Esophagus muscularis mucosa (tissue), 4 donors: ENCODE measurements at places on chromosomes 3 and 15. TPM values are rescaled to one million over a fixed set of nuclear protein-coding genes. Genes with fewer than 3 reads are reported as not detected.

The PIGZ gene
- total RNA-seq = 14.9 TPM

The STT3B gene
- 58.8 TPM for total RNA-seq

The CCR2 gene
- 0.46 TPM for total RNA-seq

The RLBP1 gene
- 0.50 TPM for total RNA-seq

The CD96 gene
- total RNA-seq = 0.42 TPM

The CELSR3 gene
- total RNA-seq = 0.84 TPM

The ANKUB1 gene
- total RNA-seq = not detected

The DAZL gene
- not detected for total RNA-seq

The PRRT3 gene
- 2.3 TPM for total RNA-seq

The CLEC3B gene
- 47.1 TPM for total RNA-seq

The ATP8B4 gene
- total RNA-seq = 2.9 TPM

- DNase-seq = no peak
- no peaks in the 10 kb centered on the region for H3K4me1 ChIP-seq
- peaks cover 76% of the 10 kb centered on the region for H3K36me3 ChIP-seq
- no peaks in the 10 kb centered on the region for H3K27me3 ChIP-seq
These were observed 23.8 kb upstream of the TM2D3 start for GRCh38 chr15:101675796-101676582.

DNA sequence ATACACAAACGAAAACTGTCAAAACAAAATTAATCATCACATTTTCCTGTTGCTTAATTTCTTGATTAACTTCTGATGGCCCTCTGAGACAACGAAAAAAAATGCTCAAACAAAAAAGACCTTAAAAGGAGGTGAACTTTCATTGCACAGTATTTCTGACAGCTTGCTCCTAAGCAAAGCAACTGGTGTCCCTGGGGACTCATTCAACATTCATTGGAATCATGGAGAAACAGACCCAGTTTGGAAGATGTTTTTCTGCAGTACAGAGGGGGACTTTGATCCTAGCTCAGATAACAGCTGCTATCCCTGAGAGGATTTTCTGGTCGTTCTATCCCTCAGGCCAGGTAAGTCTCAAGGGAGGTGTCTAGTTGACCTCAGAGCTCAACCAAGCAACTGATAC is 378.7 kb upstream of the ATP11B start:
- no peak for DNase-seq
- H3K27me3 ChIP-seq = no peaks in the 10 kb centered on the region
- no peaks in the 10 kb centered on the region for H3K4me1 ChIP-seq
- no peak overlapping the region for H3K4me3 ChIP-seq

DNA sequence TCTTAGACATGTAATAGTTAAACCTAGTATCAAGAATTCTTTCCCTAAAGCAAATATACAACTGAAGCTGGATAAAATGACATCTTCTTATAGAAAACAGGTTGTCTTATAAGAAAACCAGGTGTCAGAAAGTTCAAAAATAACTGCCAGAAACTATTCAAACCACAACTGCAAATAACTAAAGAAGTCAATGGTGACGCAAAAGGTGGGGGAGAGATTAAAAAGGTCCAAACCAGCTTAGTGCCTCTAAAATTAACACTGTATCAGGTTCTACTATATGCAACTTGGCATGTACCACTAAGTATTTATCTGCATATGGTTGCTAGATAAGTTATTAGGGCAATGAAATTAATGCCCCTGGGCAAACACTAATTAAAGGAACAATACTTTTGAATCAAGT is 136.8 kb downstream of the TBL1XR1 start:
- no peak overlapping the region for H3K4me3 ChIP-seq
- no peak for DNase-seq
- H3K27ac ChIP-seq = no peak overlapping the region
- peaks cover 51% of the 10 kb centered on the region for H3K4me1 ChIP-seq
- H3K36me3 ChIP-seq = no peaks in the 10 kb centered on the region
- no peaks in the 10 kb centered on the region for H3K27me3 ChIP-seq

DNA sequence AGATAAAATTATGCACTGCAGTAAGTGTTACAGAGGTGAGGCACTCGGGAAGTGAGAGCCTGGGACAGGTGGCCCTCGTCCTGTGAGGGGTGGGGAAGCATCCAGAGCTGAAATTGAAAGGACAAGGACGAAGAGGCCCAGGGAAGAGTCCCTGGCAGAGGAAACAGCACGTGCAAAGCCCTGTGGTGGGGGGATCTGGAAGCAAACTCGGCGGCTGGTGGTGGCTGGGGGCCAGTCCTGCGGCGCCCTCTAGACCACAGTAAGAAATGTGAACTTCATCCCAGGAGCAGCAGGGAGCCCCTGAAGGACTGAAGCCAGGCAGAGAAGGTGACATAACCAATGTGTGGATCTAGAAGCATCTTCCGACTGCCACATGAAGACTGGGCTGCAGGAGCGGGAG is 42.8 kb downstream of the GRIP2 start:
- H3K4me1 ChIP-seq = no peaks in the 10 kb centered on the region
- H3K36me3 ChIP-seq = peaks cover 8% of the 10 kb centered on the region

GRCh38 chr15:26661748-26662147 is 111.1 kb downstream of the GABRB3 start:
- H3K27me3 ChIP-seq = no peaks in the 10 kb centered on the region
- no peak overlapping the region for H3K4me3 ChIP-seq
- no peaks in the 10 kb centered on the region for H3K36me3 ChIP-seq
- H3K4me1 ChIP-seq = peaks cover 14% of the 10 kb centered on the region

- H3K27ac ChIP-seq = no peak overlapping the region
- peaks cover 56% of the 10 kb centered on the region for H3K4me1 ChIP-seq
- H3K27me3 ChIP-seq = no peaks in the 10 kb centered on the region
- H3K4me3 ChIP-seq = no peak overlapping the region
These were observed 68.0 kb downstream of the FBN1 start for GRCh38 chr15:48577469-48577868.

DNA sequence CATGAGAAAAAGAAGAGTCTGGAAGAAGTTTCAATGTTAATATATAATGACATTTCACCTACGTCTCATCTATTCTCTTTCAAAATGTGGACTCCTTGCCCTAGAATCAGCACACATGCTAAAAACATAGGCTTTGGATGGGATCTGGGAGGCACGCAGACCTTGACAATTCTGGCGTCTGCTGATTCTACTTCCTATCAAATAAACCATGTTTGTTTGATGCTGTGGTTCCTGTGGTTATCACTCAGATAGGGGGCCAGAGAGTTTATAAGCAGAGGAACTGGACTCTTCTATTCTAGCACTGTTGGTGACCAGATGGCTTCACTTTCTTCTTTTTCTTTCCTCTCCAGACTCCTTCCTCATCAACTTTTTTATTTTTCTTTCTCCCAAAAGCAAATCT is 336.8 kb downstream of the DIPK2A start:
- H3K4me3 ChIP-seq = no peak overlapping the region
- H3K27ac ChIP-seq = no peak overlapping the region
- H3K36me3 ChIP-seq = no peaks in the 10 kb centered on the region
- no peak for DNase-seq
- no peaks in the 10 kb centered on the region for H3K4me1 ChIP-seq

GRCh38 chr15:77335298-77335697 is 84.6 kb downstream of the PEAK1 start:
- H3K4me1 ChIP-seq = peaks cover 17% of the 10 kb centered on the region
- DNase-seq = no peak
- H3K36me3 ChIP-seq = no peaks in the 10 kb centered on the region
- H3K27ac ChIP-seq = no peak overlapping the region

- peak overlapping the region; percentile 87 for H3K4me3 ChIP-seq
- H3K27ac ChIP-seq = peak overlapping the region; percentile 88
- no peaks in the 10 kb centered on the region for H3K36me3 ChIP-seq
- DNase-seq = no peak
These were observed 1.2 kb downstream of the CSNK1G1 start for GRCh38 chr15:64354688-64355344.

DNA sequence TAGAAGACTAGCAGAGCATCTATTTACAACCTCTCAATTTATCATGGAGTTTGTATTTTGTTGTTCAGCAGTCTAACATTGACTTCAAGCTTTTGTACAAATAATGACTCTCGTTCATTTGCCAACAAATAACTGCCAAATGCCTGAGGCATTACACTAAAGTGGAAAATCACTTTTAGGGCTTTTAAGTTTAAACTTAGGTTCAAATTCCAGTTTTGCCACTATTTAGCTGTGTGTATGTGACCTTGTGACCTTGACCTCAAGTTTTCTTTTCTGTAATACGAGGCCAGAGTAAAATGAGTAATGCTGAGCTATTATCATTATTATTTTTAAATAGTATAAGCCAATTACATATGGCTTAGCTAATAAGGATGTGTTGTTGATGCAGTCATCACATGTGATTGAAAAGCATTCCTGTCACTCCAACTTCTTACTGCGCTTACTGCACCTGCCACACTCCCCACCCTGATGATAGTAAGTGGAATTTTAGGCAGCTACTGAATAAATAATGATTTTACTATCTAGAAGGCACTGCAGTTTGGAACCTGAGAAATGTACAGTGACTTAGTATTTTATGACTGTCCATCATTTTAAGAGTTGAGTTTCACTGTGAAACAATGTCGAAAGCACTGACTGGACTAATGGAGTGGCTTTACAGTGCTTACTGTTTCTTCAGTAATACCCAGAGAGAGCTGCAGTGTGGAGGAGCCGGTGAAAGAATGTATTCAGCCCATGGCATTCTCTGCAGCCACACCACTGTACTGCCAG is 16.3 kb downstream of the ARL8B start:
- no peak overlapping the region for H3K4me3 ChIP-seq
- H3K27ac ChIP-seq = no peak overlapping the region
- no peaks in the 10 kb centered on the region for H3K27me3 ChIP-seq

DNA sequence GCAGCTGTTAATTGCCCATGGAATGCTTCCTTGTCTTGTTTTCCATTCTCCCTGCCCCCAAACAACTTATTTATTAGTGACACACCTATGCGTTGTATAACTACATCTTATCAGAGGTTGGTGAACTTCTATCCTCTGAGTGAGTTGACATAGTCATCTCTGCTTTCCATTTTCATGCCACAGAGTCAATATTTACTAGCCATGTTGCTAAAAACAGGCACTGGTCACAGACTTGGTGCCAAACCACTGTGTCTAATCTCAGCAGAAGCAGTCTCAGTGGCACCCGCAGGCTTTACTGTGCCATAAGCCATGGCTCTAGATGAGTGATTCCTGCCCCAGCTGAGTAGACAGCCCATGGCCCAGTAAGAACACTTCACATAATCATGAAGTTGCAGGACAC is 26.5 kb downstream of the DAPK2 start:
- peaks cover 6% of the 10 kb centered on the region for H3K4me1 ChIP-seq
- no peak overlapping the region for H3K27ac ChIP-seq
- H3K27me3 ChIP-seq = no peaks in the 10 kb centered on the region
- H3K4me3 ChIP-seq = no peak overlapping the region

- H3K27ac ChIP-seq = no peak overlapping the region
- no peak for DNase-seq
- no peaks in the 10 kb centered on the region for H3K36me3 ChIP-seq
- H3K4me1 ChIP-seq = peaks cover 35% of the 10 kb centered on the region
- peak overlapping the region; percentile 40 for H3K4me3 ChIP-seq
These were observed 56.8 kb upstream of the LCTL start for GRCh38 chr15:66622591-66623022.

DNA sequence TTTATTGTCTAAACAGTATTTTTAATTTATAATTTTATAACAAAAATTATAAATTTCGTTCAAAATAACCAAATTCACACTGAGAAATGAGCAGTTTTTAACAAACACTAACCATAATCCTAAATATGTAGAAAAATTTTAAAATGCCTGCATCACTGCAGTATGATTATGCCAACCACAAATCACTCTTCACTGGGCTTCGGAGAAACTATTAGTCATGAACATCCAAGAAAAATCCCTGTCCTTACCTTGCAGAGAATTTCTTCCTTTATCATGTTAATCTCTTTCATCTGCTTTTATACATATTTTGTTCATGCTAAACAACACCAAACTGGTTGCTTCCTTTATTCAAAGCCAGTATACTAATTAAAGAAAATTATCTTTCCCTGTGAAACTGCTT is 511.0 kb upstream of the ALCAM start:
- H3K27me3 ChIP-seq = no peaks in the 10 kb centered on the region
- H3K36me3 ChIP-seq = no peaks in the 10 kb centered on the region
- no peak overlapping the region for H3K4me3 ChIP-seq
- no peaks in the 10 kb centered on the region for H3K4me1 ChIP-seq
- H3K27ac ChIP-seq = no peak overlapping the region
- no peak for DNase-seq

DNA sequence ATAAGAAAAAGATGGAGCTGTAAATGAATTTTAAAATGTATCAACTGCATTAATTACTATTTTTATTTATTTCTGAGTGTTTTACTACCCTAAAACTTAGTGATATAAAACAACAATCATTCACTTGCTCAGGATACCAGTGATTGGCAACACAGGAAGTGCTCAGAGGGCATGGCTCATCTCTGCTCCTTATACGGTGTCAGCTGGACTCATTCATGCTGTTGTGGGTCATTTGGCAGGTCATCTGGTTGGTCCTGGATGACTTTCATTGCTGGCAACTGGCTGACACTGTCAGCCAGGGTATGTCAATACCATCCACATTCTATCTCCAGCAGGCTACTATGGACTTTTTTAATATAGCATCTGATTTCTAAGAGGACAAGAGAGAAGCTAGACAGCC is 689.6 kb upstream of the NECTIN3 start:
- H3K4me1 ChIP-seq = no peaks in the 10 kb centered on the region
- no peak overlapping the region for H3K4me3 ChIP-seq
- no peaks in the 10 kb centered on the region for H3K36me3 ChIP-seq
- DNase-seq = no peak
- H3K27ac ChIP-seq = no peak overlapping the region

DNA sequence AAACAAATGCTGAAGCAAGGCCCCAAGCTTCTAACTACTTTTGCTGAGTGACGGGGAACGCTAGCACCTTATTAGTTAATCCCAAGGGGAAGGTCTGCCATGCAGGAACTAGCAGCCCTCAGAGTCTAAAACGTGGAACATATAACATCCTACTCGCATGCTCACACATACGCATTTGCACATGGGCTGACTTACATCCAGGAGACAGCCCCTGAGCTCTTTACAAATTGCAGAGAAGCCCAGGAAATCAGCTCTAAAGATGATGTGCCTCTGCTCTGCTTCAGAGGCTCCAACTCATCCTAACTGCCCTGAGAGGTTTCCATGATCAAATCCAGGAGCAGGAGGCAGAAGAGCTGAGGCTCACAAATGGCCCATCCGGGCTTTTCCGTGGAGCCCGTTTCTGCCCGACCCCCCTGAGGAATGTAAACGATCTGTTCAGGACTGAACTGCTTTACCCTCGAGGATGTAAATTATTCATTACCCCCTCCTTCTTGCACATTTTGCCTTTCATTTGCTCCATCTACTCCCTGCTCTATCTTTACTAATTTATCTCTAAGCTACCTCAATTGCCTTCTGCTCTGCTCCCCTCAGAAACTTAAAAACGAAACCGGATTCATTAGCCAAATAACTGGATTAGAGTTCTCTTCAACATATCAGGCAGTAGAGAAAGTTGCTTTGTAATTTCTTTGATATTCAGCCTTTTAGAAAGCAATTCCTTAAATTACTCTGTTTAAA is 141.9 kb upstream of the CCDC54 start:
- H3K27me3 ChIP-seq = no peaks in the 10 kb centered on the region
- peak overlapping the region; percentile 62 for H3K4me3 ChIP-seq
- peaks cover 28% of the 10 kb centered on the region for H3K4me1 ChIP-seq

DNA sequence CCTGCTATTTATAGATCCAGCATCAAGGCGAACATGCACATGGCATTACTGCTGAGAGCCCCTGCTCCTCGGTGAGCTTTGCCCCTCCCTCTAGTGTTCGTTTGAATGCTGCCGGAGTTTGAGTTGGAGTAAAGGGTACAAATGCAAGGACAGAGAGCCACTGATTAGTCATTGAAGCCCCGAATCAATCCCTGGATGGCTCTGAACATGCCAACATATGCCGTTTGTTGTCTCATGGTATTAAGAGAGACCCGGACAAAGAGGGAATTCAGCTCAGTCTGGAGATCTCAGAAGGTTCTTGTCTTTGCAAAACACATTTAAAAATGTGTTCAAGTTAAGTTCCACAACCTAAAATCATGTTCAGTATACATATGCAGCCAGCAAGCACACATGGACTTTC is 789.2 kb upstream of the NR2F2 start:
- no peak overlapping the region for H3K4me3 ChIP-seq
- H3K27me3 ChIP-seq = no peaks in the 10 kb centered on the region
- DNase-seq = no peak
- no peaks in the 10 kb centered on the region for H3K4me1 ChIP-seq
- H3K36me3 ChIP-seq = no peaks in the 10 kb centered on the region
